ENCODE measurements at places on chromosomes 5 and 9. TPM values are rescaled to one million over a fixed set of nuclear protein-coding genes. Genes with fewer than 3 reads are reported as not detected.

PLPPR1 gene
- not detected for total RNA-seq

ARRDC3 gene
- total RNA-seq = 247 TPM

NRG2 gene
- total RNA-seq = 2.8 TPM

RELL2 gene
- 1.5 TPM for total RNA-seq

LCN10 gene
- total RNA-seq = not detected

MARCOL gene
- not detected for total RNA-seq

LRRC19 gene
- not detected for total RNA-seq

BSPRY gene
- not detected for total RNA-seq

FRRS1L gene
- total RNA-seq = not detected

BARHL1 gene
- not detected for total RNA-seq

TEK gene
- total RNA-seq = 3.4 TPM

LCN2 gene
- total RNA-seq = not detected

PCDHGA2 gene
- 1.7 TPM for total RNA-seq

LECT2 gene
- total RNA-seq = not detected

PCDHA4 gene
- total RNA-seq = 0.37 TPM

PRRX2 gene
- 32.8 TPM for total RNA-seq

CEL gene
- total RNA-seq = 0.19 TPM

TMEM252 gene
- total RNA-seq = not detected

ANKHD1 gene
- 67.5 TPM for total RNA-seq

HIGD2A gene
- 32.6 TPM for total RNA-seq

PITX1 gene
- total RNA-seq = 0.44 TPM

GPX8 gene
- 91.9 TPM for total RNA-seq

PTGDS gene
- 21.8 TPM for total RNA-seq

PCDHB16 gene
- total RNA-seq = 1.9 TPM

PLAC8L1 gene
- 0.40 TPM for total RNA-seq

TMC1 gene
- total RNA-seq = 0.93 TPM

OR1B1 gene
- 0.06 TPM for total RNA-seq

NR6A1 gene
- total RNA-seq = under 0.01 TPM

SLC22A4 gene
- total RNA-seq = 1.7 TPM

SGCD gene
- total RNA-seq = 16.9 TPM

WNK2 gene
- total RNA-seq = not detected

TMEM171 gene
- total RNA-seq = 1.2 TPM

LCN9 gene
- total RNA-seq = not detected

PCDH1 gene
- 5.7 TPM for total RNA-seq

ZBTB43 gene
- 14.0 TPM for total RNA-seq

SLC46A2 gene
- total RNA-seq = not detected

PAPPA gene
- total RNA-seq = 21.9 TPM

CBY3 gene
- not detected for total RNA-seq

ENTREP1 gene
- 0.13 TPM for total RNA-seq

TXNDC8 gene
- not detected for total RNA-seq

TAF11L5 gene
- total RNA-seq = not detected

CD180 gene
- total RNA-seq = not detected

SLC2A8 gene
- total RNA-seq = 11.1 TPM

Data from aortic smooth muscle cell (primary cell).